ENCODE measurements at places on chromosomes 2 and 18.

- no peak for DNase-seq
Measured at GRCh38 chr2:201891676-201892075, 85.3 kb downstream of the CDK15 start.

- no peak for DNase-seq
Measured at GRCh38 chr18:76722224-76723061, 99.9 kb upstream of the ZNF236 start.

DNA sequence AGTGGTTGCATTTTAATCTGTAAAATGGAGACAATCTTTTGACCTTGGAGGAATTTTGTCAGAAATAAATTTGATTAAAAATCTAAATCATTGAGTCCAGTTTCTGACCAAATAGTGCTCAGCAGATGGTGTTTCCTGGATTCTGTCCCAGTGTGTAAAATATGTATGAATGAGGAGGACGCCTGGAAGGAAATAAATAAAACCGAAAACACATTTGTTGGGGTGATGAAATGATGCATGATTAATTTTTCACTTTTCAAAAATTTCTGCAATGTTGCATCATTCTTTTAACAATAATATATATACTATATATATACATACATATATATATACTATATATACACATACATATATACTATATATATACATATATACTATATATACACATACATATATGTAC is 261.1 kb upstream of the TRIB2 start:
- no peak for DNase-seq

- no peak for DNase-seq
Measured at GRCh38 chr2:158667586-158667985, 127.5 kb upstream of the DAPL1 start.

DNA sequence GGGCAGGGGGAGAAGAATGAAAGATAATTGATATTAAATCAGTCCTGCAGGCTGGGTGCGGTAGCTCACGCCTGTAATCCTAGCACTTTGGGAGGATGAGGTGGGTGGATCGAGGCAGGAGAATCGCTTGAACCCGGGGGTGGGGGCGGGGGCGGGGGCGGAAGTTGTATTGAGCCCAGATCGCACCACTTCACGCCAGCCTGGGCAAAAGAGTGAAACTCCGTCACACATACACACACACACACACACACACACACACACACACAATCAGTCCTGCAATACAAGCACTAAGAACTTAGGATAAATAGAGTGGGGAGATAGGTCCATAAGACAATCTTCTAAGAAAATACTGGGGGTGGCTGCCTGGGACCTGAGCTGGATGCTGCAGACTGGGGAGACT is 15.1 kb upstream of the PKDCC start:
- DNase-seq: no peak

- no peak for DNase-seq
Measured at GRCh38 chr2:75238670-75239330, 39.5 kb upstream of the TACR1 start.

- no peak for DNase-seq
Measured at GRCh38 chr2:48306409-48307284, 223.3 kb upstream of the STON1 start.

DNA sequence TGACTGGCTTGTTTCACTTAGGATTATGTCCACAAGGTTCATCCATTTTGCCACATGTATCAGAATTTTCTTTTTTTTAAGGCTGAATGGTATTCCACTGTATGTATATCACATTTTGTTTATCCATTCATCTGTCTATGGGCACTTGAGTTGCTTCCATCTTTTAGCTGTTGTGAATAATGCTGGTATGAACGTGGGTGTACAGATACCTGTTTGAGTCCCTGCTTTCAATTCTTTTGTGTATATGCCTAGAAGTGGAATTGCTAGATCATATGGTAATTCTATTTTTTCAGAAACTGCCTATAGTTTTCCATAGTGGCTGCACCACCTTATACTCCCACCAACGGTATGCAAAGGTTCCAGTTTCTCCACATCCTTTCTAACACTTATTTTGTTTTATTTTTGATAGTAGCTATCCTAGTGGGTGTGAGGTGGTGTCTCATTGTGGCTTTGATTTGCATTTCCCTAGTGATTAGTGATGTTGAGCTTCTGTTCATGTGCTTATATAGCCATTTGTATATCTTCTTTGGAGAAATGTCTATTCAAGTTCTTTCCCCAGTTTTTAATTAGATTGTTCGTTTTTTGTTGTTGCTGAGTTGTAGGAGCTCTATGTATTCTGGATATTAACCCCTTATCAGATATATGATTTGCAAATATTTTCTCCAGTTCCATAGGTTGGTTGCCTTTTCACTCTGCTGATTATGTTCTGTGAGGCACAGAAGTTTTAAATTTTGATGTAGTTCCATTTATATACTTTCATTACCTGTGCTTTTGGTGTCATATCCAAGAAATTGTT is 40.7 kb downstream of the TTC39C start:
- DNase-seq: no peak
